Activated CD4-positive, alpha-beta T cell treated with anti-CD3 and anti-CD28 coated beads for 24 hours (primary cell): ENCODE measurements at places on chromosomes 3 and 15.

GRCh38 chr15:78417754-78418630, 20.0 kb upstream of the IREB2 start:
- DNase-seq: no peak

GRCh38 chr15:74220475-74221248, 15.5 kb upstream of the CCDC33 start:
- DNase-seq: no peak

- no peak for DNase-seq
Observed at GRCh38 chr3:104696470-104696869, 670.2 kb upstream of the ALCAM start.

DNA sequence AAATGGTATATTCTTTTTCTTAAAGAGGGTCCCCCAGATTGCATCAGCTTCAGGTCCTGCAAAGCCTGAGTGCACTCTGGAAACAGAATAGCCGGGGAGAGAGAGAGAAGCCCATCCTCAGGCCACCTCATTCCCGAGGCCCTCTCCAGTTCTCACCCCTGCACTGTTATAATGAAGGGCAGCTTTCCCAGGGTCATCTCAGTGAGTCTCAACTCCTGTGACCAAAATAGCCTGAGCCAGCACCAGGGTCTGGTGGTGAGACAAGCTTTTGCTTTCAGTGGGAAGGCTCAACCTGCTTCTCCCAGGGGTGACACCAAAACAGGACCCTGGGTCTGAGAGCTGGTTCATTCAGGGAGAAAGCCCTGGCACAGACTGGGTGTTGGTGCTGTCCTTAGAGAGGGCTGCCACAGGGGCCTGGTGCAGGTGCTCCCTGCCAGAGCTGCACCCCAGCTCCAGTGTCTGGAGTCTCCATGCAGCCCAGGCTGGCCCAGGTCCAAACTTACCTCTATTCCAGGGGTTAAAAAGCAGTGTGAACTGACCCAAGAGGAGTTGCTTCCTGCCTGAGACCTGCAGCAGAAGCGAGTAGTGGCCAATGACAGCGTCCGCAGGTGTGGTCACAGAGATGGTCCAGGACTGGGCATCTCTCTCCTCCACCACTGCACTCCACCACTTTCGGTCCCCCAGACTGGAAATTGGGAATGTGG, 6.1 kb downstream of the EPB42 start:
- DNase-seq: no peak

DNA sequence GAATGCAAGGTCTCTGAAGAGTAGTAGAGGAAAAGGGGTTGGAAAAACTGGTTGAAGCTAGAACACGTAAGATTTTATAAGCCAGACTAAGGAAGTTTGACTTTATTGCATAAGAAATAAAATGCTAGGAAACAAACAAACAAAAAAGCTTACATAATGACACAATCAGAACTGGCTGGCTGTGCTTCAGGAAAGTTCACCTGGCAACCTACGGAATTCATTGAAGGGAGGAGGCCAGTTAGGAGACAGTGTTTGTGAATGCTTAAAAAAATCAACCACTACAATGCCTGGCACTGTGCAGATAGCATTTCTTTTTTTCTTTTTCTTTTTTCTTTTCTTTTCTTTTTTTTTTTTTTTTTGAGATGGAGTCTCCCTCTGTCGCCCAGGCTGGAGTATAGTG, 1.9 kb upstream of the ICE2 start:
- no peak for DNase-seq

DNA sequence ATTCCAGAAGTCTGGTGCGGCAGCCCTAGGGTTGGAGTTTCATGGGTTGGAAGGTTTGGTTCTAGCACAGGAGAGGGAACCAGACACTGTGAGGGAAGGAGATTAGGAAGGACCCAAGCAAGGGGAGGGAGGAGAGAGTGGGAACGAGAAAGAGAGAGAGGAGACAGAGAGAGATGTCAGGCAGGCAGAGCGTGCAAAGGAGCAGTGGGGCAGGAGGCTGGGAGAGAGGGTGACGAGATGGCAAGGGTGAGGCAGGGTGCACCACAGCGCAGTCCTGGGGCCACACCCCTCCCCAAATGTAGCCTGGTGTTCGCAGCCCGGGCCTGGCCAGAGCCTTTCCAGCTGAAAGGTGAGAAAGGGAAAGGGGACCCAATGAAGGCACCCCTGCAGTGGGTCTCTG, 162.9 kb upstream of the TLE3 start:
- no peak for DNase-seq

DNA sequence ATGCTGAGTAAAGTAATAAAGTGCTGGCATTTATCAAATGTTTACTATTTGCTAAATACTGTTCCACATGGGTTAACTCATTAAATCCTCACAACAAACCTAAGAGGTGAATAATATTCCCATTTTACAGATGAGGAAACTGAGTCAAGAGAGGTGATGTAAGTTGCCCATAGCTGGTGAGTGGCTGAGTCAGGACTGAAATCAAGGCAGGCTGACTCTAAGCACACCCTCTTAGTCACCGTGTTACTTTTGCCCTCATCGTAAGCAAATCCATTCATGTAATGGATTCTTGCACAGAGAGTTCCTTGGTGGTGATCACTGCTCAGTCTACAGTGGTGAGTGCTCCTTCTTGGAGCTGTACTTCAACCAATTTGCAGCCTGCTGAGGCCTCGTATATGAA, 28.9 kb upstream of the PTX3 start:
- no peak for DNase-seq

- no peak for DNase-seq
Observed at GRCh38 chr3:63980830-63981498, 42.3 kb downstream of the PSMD6 start.

GRCh38 chr3:100209948-100210771, 50.6 kb upstream of the TBC1D23 start:
- no peak for DNase-seq

GRCh38 chr3:173891272-173892100, 493.9 kb downstream of the NLGN1 start:
- no peak for DNase-seq

- DNase-seq: no peak
Observed at GRCh38 chr3:10964537-10965167, 27.9 kb upstream of the SLC6A1 start.

DNA sequence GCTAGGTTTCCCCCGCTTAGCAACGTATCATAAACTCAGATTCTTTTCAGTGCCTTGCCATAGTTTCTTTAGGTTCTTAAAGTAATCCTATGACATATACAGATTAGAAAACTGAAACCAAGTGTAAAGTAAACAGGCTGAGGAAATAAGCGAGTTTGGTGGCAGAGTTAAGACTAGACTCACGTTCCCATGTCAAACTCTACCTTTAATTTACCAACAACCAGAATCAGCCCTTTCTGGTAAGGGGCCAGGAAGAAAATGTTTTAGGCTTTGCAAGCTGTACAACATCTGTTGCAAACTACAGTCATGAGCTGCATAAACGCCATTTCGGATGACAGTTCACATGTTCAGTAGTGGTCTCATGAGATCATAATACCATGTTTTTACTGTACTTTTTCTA, 128.0 kb upstream of the PRICKLE2 start:
- DNase-seq: no peak

- DNase-seq: no peak
Observed at GRCh38 chr3:43526956-43527355, 94.9 kb downstream of the ANO10 start.

- DNase-seq: no peak
Observed at GRCh38 chr3:154161806-154162205, 40.6 kb downstream of the ARHGEF26 start.

- no peak for DNase-seq
Observed at GRCh38 chr3:14430053-14430452, 27.6 kb downstream of the SLC6A6 start.
